ENCODE measurements at places on chromosomes 11 and 22.

- DNase-seq = peak; percentile 52
These were observed 17.3 kb downstream of the TRAF6 start for GRCh38 chr11:36492724-36493304.

DNA sequence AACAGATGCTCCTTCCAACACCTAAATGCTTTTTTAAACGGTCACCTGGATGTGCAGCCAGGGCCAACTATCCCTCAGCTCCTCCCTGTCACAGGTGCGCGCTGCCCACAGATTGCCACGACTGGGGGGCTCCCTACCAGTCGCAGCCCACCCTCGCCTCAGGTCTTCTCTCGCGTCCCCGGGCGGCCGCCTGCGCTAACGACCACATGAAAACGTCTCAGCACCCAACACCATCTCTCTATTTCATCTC is 469 bp downstream of the ZBED5 start:
- DNase-seq = no peak

DNA sequence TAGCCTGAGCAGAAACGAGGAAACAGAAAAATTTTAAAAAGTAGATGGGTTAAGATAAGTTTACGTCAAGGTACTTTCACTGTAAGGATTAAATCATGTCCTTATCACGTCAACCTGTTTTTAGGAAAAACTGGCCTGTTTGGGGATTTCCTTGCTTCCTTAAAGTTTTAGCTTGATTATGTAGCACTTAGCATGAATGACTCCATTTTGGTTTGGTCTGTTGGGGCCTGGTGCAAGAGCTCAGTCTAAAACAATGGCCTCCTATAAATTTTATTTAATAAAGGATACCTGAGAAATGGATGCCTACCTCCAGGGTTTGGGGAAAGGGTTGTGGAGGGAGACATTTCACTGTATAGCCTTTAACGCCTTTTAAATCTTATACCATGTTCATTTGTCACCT is 33.2 kb upstream of the CSTF3 start:
- no peak for DNase-seq

DNA sequence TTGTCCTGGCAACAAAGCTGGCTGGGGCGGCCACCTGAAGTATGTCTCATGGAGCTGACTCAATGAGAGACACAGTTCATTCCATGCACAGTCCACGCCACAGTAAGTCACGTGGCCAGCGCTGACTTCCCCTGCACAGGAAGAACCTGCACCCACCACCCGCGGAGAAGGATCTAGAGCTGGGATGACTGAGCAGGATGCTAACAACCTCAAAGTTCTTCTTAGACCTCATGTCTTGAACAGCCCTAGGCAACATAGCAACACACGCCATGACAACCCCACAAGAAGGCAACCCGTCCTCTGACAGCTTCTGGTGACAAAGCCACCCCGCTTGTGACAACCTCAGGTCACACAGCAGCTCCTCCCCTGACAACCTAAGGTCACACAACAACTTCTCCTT is 76.9 kb upstream of the B3GAT1 start:
- no peak for DNase-seq

GRCh38 chr11:46918083-46918787 is at the start of gene LRP4:
Gene LRP4 (minus strand): TSS chr11:46918550. CDS start chr11:46918379, 171 bp downstream.
- no peak for DNase-seq

DNA sequence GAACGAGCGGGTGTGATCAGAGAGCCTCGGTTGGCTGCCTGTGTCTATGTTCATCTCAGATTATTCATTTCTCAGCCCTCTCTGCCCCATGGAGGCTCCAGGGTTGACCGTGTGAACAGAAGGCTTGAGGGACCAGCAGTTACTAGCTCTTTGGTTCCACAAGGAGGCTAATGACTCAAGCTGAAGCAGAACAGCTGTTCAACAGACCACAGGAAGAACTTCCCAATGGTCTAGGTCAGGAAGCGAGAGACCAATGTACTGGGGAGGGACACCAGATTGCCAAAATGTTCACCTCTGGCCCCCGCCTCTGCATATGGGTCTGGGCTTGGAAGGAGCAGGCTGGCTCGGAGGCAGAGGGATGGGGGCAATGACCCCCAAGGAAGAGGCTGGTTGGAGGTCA is 14.7 kb upstream of the PDE2A start:
- no peak for DNase-seq

- DNase-seq = no peak
These were observed 24.2 kb upstream of the PPARA start for GRCh38 chr22:46125816-46126765.

- DNase-seq = peak; percentile 37
These were observed 10.9 kb downstream of the OMP start for GRCh38 chr11:77113382-77114088.

DNA sequence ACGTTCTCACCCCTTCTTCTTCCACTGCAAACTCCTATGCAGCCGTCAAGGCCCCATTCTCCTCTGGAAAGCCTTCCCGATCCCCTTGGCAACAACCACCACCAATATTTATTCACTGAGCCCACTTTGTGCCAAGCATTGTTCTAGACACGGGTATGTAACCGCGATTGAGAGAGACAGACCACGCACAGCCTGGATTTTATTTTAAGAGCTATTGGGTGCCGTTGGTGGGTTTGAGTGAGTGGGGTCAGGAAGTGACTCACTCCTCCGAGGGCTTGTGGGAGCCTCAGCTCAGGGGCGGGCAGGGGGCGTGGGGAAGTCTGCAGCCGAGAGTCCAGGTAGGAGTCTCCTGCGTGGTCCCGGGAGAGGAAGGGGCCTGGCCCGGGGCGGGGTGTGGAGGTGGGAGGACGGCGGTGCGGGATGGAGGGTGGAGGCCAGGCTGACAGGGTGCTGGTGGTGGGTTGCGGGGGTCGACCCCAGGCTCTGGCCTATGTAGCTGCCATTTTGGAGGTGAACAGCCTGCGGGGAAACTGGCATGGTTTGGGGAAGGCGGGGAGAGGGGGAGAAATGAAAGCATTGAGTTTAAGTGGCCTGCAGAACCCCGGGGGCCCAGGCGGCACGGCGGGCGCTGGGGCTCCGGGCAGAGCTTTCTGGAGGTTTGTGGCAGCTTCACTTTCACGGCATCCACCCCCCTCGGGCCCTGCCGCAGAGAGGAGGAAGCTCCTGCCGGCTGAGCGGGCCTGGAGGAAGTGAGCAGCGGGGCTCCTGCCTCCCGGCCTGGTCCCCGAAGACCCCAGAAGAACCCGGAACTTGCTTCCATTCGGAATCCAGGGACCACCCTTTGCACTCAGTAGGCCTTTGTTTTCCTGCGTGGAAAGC is 547 bp downstream of the PARVG start:
- no peak for DNase-seq

DNA sequence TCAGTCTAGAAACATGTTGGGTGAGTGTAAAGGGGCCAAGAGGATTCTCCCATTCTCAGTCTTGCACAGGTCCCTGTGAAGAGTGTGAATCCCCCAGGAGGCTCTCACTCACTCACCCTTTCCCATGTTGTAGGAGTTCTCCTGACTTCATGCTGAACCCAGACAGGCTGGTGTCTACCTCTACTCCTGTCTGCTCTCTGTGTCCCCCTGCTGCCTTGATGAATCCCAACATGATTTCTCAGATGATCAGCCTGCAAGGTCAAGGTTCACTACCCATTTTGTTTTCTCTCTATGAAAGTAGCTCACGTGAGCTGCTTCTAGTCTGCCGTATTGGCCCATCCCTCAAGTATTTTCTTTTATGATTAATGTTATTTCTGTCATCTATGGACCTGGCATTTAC is 500.6 kb downstream of the ETS1 start:
- no peak for DNase-seq

DNA sequence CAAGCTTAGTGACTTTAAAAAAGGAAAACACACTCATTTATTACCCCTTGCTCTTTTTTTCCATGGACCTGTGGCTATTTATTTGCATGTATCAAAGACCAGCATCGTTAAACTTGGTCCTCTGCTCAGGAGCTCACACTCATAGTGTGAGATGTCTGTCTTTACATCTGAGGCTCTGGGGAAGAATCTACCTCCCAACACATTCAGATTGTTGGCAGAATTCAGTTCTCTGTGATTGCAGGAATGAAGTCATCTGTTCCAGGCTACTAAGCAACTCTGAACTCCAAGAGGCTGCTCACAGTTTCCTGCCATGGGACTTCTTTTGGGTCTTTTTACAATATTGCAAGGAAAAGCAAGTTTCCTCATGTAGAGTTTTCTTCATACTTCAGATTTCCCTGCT is 138.8 kb downstream of the LRRC4C start:
- DNase-seq = no peak
